ENCODE measurements at places on chromosomes 7 and 10.

GRCh38 chr10:70500812-70501301 is 22.3 kb downstream of the PALD1 start:
- peak; percentile 67 for DNase-seq

DNA sequence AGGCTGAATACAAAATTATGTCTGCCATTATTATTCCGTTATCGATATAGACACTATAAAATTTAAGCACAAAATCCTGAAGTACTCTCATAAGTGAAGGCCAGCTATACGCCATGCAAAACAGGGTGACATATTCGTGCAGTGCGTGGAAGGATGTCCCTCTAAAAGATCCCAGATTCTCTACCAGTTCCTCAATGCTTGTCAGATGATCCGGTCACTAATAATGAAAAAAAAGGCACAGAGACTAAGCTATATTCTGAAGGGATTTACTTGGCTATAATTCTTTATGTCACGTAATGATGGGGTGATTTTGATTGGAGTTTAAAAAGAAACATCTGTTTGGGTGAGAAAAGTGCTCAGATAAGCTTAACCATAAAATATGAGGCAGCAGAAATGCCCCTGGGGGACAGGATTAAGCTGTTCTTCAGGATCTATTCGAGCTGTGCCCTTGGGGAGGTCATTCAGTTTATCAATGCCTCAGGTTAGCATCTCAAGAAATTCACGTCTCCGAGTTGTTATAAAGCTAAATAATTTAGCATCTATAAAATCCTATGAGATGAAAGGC is 229.7 kb upstream of the PITRM1 start:
- no peak for DNase-seq

DNA sequence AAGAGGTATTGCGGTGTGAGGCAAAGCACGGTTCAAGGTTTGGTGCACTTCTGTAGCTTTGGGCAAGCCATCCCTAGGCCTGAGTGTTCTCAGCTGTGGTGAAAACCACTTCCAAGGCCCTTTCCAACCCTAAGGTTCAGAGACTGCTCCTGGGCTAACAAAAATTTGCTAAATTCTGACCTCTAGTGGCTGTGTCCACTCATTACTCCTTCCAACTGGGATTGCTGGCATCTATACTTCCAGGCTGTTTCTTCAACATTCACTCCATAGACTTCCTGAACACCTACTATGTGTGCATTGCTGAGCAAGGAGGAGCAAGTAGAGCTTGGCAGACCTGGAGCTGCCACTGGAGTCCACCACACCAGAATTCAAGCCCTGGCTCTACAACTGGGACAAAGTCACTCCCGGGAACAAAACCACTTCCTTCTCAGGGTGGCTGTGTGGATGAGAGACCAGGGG is 29.3 kb upstream of the SH3PXD2A start:
- DNase-seq, result peak; percentile 70

- no peak for DNase-seq
Observed at GRCh38 chr7:33936503-33936902, 31.2 kb downstream of the BMPER start.

DNA sequence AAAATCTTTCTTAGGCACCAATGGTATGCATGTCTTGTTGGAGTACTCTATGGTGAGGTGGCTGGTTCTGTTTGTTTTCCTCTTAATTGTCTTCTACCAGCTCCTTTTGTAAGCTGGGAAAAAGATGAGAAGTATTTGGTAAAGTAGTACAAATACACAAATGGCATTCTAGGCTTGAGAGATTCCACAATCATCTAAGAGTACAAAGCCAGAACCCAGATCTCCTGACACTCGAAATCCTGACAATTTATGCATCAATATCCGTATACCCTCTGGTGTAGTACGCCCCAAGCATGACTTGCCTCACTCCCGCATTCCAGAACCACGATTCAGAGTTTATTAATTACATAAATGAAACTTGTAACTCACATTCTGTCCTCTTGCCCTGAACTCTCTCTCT is 43.5 kb downstream of the CDCA7L start:
- peak; percentile 37 for DNase-seq

DNA sequence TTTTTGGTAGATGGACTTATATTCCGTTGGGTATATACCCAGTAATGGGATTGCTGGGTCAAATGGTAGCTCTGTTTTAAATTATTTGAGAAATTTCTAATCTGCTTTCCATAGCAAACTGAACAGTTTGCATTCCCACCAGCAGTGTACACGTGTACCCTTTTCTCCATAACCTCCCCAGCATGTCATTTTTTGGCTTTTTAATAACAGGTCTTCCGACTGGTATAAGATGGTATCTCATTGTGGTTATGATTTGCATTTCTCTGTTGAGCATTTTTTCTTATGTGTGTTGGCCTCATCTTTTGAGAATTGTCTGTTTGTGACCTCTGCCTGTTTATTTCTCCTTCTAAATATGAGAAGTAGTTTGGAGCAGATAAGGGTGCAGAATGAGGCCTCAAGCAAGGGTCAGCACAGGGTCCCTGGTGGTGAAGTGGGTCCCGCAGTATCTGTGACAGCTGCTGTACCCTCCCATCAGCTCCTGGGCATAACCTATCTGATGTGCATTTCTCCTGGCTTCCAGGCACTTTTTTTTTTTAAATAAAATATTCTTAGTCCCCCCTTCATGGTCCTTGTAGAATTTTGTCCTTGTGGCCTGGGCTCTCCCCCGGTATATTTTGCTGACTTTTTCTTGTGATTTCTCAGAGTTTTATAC is 73.5 kb downstream of the PROSER2 start:
- DNase-seq, result no peak

GRCh38 chr7:32660936-32661335 is 165.6 kb downstream of the AVL9 start:
- no peak for DNase-seq

- no peak for DNase-seq
Observed at GRCh38 chr10:46291817-46292572, 5.2 kb downstream of the ANTXRL start.

- DNase-seq, result no peak
Observed at GRCh38 chr7:92973974-92974373, 137.6 kb upstream of the CDK6 start.

GRCh38 chr7:141722529-141722928 is 14.4 kb downstream of the WEE2 start:
- DNase-seq, result no peak

- DNase-seq, result no peak
Observed at GRCh38 chr7:139811066-139811465, 18.0 kb upstream of the TBXAS1 start.

GRCh38 chr10:14782691-14783363 is 8.1 kb upstream of the FAM107B start:
- DNase-seq, result peak; percentile 100

- DNase-seq, result no peak
Observed at GRCh38 chr10:21737106-21737505, 203.1 kb downstream of the MLLT10 start.

GRCh38 chr7:40802497-40802896 is 667.7 kb downstream of the SUGCT start:
- DNase-seq, result no peak

GRCh38 chr7:91892821-91893340 is 12.4 kb upstream of the MTERF1 start:
- no peak for DNase-seq

DNA sequence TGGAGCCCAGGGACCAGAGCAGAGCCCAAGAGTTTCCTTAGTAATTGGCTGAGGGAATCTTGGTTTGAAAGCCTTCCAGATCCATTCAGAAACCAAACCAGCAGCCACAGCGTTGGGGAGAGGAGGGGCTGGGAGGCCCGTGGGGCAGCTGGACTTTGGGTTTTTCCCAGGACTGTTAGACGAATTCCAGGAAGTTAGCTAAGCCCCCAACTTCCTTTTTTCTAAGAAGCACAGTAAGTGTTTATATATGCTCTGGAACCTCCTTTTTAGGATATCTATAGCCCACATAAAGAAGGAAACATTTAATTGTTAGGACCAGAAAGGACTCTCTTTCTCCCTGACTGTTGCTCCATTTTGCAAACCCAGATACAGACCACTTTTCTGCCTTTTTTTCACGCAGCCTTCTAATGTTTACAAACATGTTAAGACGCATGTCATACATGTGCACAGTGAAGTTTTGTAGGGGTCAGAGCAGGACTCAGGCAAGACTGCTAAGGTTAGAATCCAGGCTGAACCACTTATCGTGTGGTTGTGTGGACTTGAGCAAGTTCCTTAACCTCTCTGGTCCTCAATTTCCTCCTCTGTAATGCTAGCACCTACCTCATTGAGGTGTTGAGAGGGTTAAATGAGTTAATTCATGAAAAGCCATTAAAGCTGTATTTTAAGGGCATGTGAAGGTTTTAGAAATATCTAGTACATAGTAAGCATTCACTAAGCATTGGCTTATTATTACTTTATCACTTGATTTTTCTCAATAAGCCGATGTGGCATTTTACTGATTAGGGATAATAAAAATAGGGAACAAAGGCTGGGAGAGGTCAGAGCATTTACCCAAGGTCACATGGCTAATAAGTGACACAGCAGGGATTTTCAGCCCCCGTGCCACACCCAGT is 42.4 kb downstream of the TBATA start:
- DNase-seq, result peak; percentile 59

DNA sequence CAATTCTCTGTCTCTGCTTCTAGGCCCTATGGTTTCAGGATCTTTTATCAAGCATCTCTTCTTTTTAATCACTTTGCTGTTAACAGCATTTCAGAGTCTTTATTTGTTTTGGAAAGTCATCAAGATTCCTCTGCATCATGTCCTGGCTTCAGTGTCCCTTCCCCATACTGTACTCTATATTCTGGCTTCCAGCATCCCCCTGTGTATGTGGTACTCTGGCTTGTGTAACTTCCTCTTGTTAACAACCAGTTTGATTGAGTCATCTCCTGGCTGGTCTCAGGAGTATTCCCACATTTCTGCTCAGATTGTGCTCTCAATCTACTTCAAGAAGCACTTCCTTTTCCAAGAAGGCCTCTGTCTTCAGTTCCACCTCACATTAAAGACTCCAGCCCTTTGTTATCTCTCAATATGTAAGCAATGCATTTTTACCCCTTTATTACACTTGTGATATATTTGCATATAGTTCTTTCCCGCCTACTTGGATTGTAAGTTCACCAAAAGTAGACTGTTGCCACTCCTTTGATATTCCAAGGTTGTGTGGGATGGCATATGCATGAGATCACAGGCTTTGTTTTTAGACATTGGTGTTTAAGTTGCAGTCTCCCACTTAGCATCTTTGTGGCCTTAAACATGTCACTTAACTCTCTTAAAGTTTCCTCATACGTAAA is 15.1 kb upstream of the ATE1 start:
- peak; percentile 97 for DNase-seq

DNA sequence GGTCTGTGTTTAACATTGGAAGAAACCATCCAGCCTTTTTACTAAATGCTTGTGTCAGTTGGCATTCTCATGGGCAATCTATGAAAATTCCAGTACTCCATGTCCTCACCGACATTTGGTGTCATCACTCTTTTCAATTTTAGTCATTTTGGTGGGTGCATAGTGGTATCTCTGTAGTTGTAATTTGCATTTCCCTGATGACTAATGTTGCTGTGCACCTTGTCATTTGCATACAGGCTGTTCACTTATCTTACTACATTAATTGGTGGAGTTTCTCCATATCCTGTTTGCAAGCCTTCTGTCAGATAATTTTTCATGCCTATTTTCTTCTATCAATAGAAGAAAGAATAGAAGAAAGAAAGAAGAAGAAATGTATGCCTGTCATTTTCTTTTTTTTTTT is 73.7 kb downstream of the PLPP4 start:
- DNase-seq, result no peak

GRCh38 chr10:131683281-131683861 is 217.4 kb upstream of the PPP2R2D start:
- no peak for DNase-seq

GRCh38 chr10:113528876-113529275 is 24.0 kb upstream of the HABP2 start:
- no peak for DNase-seq

DNA sequence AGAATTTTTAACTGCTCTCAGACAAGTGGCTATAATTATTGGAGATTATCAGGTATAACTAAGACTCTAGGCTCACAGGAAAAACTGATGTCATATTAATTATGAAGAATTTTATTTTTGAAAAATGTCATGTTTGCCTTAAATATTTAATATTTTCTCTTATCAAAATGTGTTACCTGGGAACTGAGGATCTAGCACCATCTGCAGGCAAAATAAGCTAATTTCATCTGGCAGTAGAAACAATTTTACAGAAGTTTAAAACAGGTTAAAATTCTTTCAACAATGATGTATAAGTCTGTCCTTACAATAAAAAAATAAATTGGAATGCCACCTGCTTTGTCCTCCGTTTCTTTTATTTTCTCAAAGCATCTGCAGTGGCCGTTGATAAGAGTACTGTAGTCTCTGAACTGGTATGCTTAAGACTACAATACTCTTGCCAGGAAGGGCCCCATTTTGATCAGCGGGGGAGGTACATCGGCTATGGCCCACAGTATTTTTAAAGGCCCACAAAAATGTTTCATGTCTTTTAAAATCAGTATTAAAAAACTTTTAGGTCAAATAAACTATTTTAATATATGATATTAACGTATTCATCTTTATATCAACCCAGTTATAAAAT is 81.3 kb downstream of the VWDE start:
- peak; percentile 51 for DNase-seq

DNA sequence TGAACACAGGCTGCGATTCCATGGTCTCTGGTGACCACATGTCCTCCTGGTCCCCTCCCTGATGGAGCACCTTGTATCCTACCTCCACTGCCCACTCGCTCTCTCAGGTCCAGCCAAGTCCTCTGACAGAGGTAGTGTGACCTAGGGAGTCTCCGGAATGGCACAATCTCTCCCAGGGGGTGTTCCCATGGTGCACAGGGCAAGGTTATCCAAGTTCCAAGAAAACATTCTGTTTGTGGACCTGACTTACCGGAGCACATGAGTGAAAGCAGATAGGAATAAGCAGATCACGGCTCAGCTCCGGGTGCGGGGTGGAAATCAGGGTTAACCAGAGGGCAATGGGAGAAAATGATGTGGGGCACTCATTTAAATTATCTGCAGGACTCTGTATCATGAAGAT is 45.8 kb upstream of the INSIG1 start:
- no peak for DNase-seq

DNA sequence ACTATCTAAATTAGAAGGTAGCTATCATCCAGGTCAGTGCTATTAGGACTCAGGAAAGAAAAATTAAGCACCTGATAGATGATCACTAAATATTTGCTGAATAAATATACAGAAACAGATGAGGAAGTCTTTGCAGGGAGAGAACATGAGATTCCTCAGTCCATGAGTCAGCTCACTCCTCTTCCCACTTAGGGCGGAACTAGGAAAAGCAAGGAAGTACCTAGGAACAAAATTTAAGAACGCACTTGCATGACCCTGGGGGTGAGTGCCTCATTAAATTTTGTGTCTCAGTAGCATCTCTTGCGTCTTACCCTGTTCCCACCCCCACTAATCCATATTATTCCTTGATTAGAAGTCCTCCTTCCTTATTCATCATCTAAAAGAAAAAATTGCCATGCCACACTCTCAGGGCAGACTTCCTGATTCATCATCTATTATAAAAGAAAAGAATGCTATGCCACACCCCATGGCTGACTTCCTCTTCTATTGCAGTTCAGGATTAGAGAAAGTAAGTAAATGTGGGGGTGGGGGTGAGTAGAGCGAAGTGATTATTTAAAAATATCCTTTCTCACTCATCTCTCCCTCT is 208.8 kb downstream of the THSD7A start:
- DNase-seq, result no peak
